Activated B cell treated with CpG ODN at 0.5 μM for 24 hours (primary cell): ENCODE measurements at places on chromosomes 4 and X. TPM values are rescaled to one million over a fixed set of nuclear protein-coding genes. Genes with fewer than 3 reads are reported as not detected.

Gene NCAPG
- total RNA-seq = 1.1 and 1.5 TPM in 2 replicates

Gene SLC9B1
- 1.2 and 2.5 TPM in 2 replicates for total RNA-seq

Gene CENPI
- total RNA-seq = 2.6 and 3.1 TPM in 2 replicates

Gene RNF128
- not detected in 2 replicates for total RNA-seq

DNA sequence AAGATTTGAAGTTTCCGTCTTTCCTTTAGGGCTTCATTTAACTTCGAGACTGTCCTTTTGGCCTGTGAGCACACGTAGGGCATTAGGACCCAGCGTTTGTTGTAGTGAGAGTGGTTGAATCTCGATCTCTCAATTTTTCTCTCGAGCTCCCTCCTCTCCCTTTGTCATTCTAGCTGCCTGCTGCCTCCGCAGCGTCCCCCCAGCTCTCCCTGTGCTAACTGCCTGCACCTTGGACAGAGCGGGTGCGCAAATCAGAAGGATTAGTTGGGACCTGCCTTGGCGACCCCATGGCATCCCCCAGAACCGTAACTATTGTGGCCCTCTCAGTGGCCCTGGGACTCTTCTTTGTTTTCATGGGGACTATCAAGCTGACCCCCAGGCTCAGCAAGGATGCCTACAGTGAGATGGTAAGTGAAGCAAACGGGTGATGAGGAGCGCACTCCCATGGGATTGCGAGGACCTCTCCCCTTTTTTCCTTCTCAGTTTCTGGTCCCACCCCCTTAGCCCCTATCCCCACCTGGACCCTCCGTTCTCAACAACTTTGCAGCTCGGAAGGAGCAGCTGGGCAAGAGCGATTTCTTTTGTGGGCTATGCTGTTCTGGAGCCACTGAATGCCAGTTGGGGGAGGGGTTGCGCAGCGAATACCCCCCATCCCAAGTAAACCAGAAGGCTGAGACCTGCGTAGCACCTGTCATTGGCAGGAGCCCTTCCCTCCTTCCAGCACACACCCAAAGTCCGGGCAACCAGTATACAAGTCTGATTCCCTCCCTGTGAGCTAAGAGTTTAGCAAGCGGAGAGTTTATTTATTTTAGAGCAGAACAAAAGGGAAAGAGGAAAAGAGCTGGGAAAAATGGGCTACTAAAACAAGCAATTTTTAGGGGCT is at the start of gene TMEM35A:
Gene TMEM35A, plus strand, starts transcription at position 164 of the 883 bp plus-strand sequence. Its CDS starts 124 bp downstream, at position 288.
- no peak within 1 kb of the TSS for H3K27ac ChIP-seq
- no peaks in the 10 kb centered on the region for H3K36me3 ChIP-seq
- H3K4me3 ChIP-seq = peak within 1 kb of the TSS; percentile 28
- peaks cover 11% of the 10 kb centered on the region for H3K27me3 ChIP-seq
- DNase-seq = no peak

DNA sequence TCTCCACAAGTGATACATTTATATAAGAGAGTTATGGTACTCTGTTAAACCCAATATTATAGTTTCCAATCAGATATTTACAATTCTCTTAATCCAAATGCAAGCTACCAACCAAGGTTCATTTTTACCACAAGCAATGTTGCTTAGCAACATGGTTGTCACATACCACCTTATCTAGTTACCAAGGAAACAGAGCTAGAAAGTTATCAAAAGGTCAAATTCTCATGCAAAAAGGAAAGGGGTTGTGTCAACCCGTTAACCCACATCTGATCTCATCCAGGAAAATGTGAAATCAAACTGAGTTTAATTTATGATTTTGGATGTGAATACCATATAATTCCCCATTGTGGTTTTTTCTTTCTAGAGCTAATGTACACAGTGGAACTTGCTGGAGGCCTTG is 274.1 kb upstream of the MAGEB2 start:
- H3K36me3 ChIP-seq = no peaks in the 10 kb centered on the region
- H3K27me3 ChIP-seq = no peaks in the 10 kb centered on the region
- H3K27ac ChIP-seq = no peak overlapping the region
- no peak overlapping the region for H3K4me3 ChIP-seq
- H3K4me1 ChIP-seq = no peaks in the 10 kb centered on the region
- no peak for DNase-seq

DNA sequence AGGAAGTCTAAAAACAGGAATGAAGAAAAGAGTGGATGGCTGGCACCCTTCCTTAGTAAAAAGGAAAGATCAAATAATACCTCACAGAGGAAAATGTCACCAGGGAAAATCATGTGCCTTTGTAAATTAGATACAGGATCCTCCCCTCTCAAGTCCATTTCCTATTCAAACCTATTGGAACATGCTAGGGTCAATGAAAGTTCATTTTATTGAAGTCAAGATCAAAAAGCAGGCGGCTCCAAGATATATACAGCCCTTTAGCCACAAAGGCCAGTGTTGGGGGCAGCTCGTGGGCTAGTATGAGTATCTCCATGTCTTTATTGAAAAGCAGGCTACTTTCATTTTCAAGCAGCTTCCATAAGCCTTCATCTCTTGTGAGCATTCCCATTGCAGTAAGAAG is 141.1 kb downstream of the QDPR start:
- no peaks in the 10 kb centered on the region for H3K27me3 ChIP-seq
- H3K4me3 ChIP-seq = no peak overlapping the region
- no peak overlapping the region for H3K27ac ChIP-seq
- no peaks in the 10 kb centered on the region for H3K4me1 ChIP-seq
- no peak for DNase-seq
- H3K36me3 ChIP-seq = no peaks in the 10 kb centered on the region

GRCh38 chr4:184234155-184234554 is 16.5 kb upstream of the ENPP6 start:
- H3K4me3 ChIP-seq = no peak overlapping the region
- no peak overlapping the region for H3K27ac ChIP-seq
- DNase-seq = no peak
- peaks cover 18% of the 10 kb centered on the region for H3K27me3 ChIP-seq

DNA sequence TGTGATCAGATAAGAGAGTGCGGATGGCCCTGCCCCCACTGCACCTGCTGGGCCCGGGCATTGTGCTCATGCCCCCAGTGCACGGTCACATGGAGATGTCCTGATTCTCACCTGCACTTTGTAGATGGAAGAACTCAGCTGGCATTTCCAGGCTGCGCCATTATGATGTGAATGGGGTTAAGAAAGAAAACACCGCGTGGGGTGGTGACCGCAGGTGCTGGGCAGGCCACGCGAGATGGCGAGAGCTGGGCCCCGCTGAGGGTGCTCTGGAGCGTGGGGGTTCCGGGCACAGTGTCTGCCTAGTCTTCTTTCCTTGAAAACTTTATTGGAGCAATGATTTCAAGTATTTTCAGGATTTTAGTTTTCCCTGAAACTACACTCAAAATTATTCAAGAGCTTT is 17.8 kb upstream of the HGFAC start:
- DNase-seq = no peak
- no peaks in the 10 kb centered on the region for H3K27me3 ChIP-seq
- no peaks in the 10 kb centered on the region for H3K36me3 ChIP-seq
- peaks cover 5% of the 10 kb centered on the region for H3K4me1 ChIP-seq
- H3K4me3 ChIP-seq = no peak overlapping the region

GRCh38 chrX:50188859-50189600 is 11.8 kb downstream of the AKAP4 start:
- DNase-seq = no peak
- H3K36me3 ChIP-seq = no peaks in the 10 kb centered on the region
- H3K4me3 ChIP-seq = no peak overlapping the region
- H3K4me1 ChIP-seq = no peaks in the 10 kb centered on the region
- H3K27me3 ChIP-seq = peaks cover 4% of the 10 kb centered on the region
- no peak overlapping the region for H3K27ac ChIP-seq

Gene NAT8L
- 0.15 and 0.24 TPM in 2 replicates for total RNA-seq

Gene PCSK1N
- not detected in 2 replicates for total RNA-seq

DNA sequence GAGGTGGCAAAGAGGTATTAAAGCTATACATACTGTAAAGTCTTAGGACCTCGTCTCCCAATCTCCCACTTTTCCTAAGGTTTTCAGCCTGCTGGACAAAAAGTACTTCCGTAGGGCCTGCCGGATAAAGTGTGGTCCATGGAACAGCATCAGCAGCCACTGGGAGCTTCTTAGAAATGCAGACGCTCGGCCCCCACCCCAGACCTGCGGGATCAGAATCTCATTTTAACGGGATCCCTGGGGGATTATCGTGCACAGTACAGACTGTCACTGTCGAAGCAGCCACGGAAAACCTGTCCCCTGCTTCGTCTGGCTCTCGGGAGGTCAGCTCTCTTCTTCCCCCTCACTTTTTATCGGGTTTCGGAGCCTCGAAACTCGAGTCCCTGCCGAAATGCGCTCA is 802 bp downstream of the ADGRG2 start:
- H3K4me3 ChIP-seq = no peak overlapping the region
- peaks cover 25% of the 10 kb centered on the region for H3K27me3 ChIP-seq
- peaks cover 4% of the 10 kb centered on the region for H3K4me1 ChIP-seq
- H3K27ac ChIP-seq = no peak overlapping the region

DNA sequence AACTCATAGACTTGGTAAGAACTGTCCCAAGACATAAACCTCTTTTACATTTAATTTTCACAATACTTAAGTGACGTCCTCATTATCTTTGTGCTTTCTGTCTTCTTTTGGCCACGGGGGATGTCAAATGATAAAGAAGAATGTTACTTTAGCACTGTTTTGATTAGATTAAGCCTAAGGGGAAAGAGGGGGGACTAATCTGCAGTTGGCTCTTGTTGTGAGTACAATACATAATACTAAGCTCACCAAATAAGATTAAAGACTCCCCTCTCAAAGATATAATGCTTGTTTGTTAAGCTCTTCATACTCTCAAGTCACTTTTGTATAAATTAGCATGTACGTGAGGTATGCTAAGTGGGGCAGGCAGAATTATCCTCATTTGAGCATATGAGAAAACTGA is 36.5 kb downstream of the OCRL start:
- no peaks in the 10 kb centered on the region for H3K4me1 ChIP-seq
- no peak for DNase-seq
- H3K4me3 ChIP-seq = no peak overlapping the region
- peaks cover 29% of the 10 kb centered on the region for H3K36me3 ChIP-seq

Gene PPEF1
- not detected in 2 replicates for total RNA-seq

DNA sequence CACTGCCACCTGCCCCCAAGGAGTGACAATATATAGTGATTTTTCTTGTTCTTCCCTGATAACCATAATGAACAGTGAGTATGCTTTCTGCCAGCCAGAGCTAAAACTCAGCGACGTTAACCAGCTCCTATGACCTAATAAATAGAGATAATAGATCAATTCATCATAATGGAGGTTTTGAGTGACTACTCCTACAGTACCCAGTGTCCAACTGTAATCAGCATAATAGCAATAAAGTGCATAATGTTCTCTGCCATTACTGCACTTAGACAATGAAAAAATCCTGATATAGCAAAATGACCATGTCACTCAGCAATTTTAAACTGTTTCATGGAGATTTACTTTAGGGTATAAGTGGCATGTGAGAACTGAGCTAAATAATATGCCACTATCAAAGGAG is 20.7 kb upstream of the TXLNG start:
- H3K27ac ChIP-seq = no peak overlapping the region
- no peak overlapping the region for H3K4me3 ChIP-seq
- H3K36me3 ChIP-seq = peaks cover 3% of the 10 kb centered on the region
- no peak for DNase-seq
- no peaks in the 10 kb centered on the region for H3K4me1 ChIP-seq

- H3K27ac ChIP-seq = no peak overlapping the region
- peaks cover 15% of the 10 kb centered on the region for H3K27me3 ChIP-seq
- H3K36me3 ChIP-seq = no peaks in the 10 kb centered on the region
- no peaks in the 10 kb centered on the region for H3K4me1 ChIP-seq
- DNase-seq = no peak
- no peak overlapping the region for H3K4me3 ChIP-seq
Observed at GRCh38 chrX:152806035-152806434, 24.5 kb downstream of the CETN2 start.

DNA sequence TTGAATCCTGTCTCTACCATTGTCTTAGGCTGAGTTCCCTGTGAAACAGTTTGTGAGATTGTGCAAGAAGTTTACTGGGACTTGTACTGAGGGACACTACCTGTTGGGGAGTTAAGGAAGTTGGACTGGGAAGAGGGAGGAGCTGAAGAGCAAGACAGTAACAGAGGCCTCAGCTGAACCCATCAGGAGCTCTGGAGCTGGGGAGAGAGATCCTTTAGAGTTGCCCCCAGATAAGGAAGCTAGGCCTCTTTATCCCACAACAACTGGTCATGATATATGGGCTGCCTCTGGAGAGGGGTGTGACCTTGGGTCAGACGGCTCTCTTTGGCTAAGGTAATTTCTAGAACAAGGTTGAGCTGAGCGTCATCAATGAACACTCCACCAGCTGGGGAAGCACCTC is 137.8 kb upstream of the SLC4A4 start:
- H3K36me3 ChIP-seq = no peaks in the 10 kb centered on the region
- no peaks in the 10 kb centered on the region for H3K4me1 ChIP-seq
- H3K4me3 ChIP-seq = no peak overlapping the region
- H3K27me3 ChIP-seq = peaks cover 3% of the 10 kb centered on the region

- no peak for DNase-seq
- H3K27ac ChIP-seq = no peak overlapping the region
- no peaks in the 10 kb centered on the region for H3K4me1 ChIP-seq
- no peaks in the 10 kb centered on the region for H3K36me3 ChIP-seq
Observed at GRCh38 chrX:13495232-13495631, 74.2 kb upstream of the EGFL6 start.

Gene TMPRSS11A
- total RNA-seq = not detected in 2 replicates

- DNase-seq = no peak
- H3K27ac ChIP-seq = no peak overlapping the region
- no peaks in the 10 kb centered on the region for H3K36me3 ChIP-seq
- no peaks in the 10 kb centered on the region for H3K4me1 ChIP-seq
- H3K27me3 ChIP-seq = no peaks in the 10 kb centered on the region
Observed at GRCh38 chrX:106177106-106177981, 9.2 kb downstream of the PWWP3B start.

Gene DGKK
- not detected in 2 replicates for total RNA-seq

GRCh38 chr4:158121161-158121579 is 51.7 kb downstream of the GASK1B start:
- no peak overlapping the region for H3K4me3 ChIP-seq
- H3K27ac ChIP-seq = no peak overlapping the region
- no peak for DNase-seq

DNA sequence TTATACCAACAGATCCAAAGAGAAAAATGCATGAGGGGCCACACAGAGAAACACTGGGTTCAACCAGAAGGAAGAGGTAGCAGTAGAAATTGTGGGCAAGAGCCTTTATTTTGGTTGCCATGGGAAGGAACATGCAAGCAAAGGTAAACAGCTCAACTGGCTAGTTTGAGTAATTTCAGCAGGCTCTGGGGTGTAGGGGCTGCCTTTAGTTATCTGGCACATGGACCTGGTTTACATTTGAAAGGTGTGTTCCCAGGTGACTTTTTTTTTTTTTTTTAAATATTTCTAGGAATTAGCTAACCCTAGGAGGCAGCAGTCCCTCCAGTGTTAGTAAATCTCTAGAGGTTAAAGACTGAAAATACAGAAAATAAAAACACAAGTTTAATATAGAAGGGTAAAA is 481.9 kb downstream of the ACTRT1 start:
- no peaks in the 10 kb centered on the region for H3K36me3 ChIP-seq
- no peak for DNase-seq
- no peak overlapping the region for H3K27ac ChIP-seq
- no peaks in the 10 kb centered on the region for H3K4me1 ChIP-seq

GRCh38 chrX:68086709-68087108 is 346.6 kb downstream of the OPHN1 start:
- H3K27ac ChIP-seq = no peak overlapping the region
- DNase-seq = no peak
- no peak overlapping the region for H3K4me3 ChIP-seq
- H3K4me1 ChIP-seq = no peaks in the 10 kb centered on the region
- H3K27me3 ChIP-seq = no peaks in the 10 kb centered on the region
- no peaks in the 10 kb centered on the region for H3K36me3 ChIP-seq

Gene TEX13B
- not detected in 2 replicates for total RNA-seq

GRCh38 chr4:40301603-40302002 is 33.5 kb upstream of the CHRNA9 start:
- no peaks in the 10 kb centered on the region for H3K36me3 ChIP-seq
- peaks cover 88% of the 10 kb centered on the region for H3K4me1 ChIP-seq
- H3K27ac ChIP-seq = peak overlapping the region; percentile 95
